Stimulated activated CD8-positive, alpha-beta memory T cell treated with anti-CD3 and anti-CD28 coated beads, Interleukin-12 subunit alpha, Interleukin-12 subunit beta, amount 100 ng/mL, for 1 hour (primary cell): ENCODE measurements at places on chromosomes 13 and 19.

DNA sequence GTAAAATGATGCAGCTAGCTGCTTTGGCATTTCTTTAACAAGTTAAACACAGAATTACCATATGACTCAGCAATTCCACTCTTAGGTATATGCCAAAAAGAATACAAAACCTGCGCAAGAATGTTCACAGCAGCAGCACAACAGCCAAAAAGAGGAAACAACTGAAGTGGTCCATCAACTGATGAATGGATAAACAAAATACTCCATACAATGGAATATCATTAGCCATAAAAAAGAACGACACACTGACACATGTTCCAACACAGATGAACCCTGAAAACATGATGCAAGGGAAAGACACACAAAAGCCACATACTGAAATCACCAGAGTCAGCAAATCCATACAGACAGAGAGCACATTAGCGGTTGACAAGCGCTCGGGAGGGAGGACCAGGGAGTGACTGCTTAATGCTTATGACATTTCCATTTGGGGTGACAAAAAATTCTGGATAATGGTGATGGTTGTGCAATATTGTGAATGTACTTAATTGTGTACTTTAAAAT, 3.0 kb downstream of the PCID2 start:
- DNase-seq = no peak

GRCh38 chr13:41460930-41461329, 3.6 kb downstream of the RGCC start:
- no peak for DNase-seq

GRCh38 chr13:45132369-45133064, 12.2 kb downstream of the GTF2F2 start:
- no peak for DNase-seq

GRCh38 chr13:84655677-84656076, 773.4 kb upstream of the SLITRK1 start:
- DNase-seq = no peak

- DNase-seq = no peak
Observed at GRCh38 chr19:32921624-32922023, 50.1 kb downstream of the CEP89 start.

DNA sequence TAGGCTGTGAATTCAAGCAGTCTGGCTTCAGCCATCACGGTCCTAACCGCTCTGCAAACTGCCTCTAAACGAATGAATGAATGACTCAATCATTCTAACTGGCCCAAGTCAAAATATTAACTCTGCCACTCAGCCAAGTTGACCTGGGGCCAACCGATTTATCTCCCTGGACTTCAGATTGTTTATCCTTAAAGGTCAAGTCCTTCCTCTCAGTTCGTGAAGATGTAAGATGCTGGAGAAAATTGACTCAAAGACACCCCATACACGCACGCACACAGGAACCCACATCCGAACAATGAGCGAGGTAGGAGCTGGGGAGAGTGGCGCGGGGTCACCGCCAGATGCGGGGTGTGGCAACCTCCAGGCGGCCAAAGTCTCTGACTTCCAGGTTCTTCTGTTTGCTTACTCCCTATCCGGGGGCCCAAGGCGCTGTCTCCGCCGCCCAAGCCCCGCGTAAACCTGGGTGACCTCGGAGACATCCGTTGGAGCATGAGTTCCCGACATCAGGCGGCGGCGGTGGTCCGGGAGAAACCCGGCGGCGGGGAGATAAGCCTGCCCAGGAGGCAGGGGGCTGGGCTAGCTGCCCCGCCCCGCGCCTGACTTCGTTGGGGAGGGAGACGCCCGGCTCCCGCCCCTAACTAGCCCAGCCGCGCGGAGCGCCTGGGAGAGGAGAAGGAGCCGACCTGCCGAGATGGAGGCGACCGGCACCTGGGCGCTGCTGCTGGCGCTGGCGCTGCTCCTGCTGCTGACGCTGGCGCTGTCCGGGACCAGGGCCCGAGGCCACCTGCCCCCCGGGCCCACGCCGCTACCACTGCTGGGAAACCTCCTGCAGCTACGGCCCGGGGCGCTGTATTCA, at the start of gene CYP2S1:
Gene CYP2S1, plus strand, starts transcription at position 646 of the 856 bp plus-strand sequence. Its CDS starts 46 bp downstream, at position 692.
- DNase-seq = no peak

DNA sequence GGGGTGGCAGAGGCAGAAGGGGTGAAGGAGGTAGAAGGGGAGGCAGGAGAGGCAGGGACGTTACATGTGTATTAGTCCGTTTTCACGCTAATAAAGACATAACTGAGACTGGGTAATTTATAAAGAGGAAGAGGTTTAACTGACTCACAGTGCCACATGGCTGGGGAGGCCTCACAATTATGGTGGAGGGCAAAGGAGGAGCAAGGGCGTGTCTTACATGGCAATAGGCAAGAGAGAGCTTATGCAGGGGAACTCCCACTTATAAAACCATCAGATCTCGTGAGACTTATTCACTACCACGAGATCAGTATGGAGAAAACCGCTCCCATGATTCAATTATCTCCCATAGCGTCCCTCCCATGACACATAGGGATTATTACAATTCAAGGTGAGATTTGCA, 19.0 kb upstream of the ACOD1 start:
- DNase-seq = no peak

- DNase-seq = no peak
Observed at GRCh38 chr19:55345818-55346724, 6.4 kb downstream of the KMT5C start.

DNA sequence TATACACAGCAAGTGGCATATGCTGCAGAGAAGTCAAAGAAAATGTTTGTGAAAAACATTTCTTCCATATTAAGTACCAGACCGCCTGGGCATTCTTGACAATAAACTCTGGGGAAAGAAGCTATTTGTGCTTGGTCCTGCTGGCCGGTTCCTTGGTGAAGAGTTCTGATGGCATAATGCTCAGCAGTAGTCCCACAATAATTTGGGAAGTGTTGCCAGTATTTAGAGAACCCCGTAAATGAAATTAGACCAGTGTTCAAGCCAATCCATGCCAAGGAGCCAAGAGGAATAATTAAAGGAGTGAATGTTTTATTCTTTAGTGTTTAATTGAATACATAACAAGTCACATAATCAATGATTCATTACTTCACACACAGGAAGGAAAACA, 6.3 kb downstream of the KCTD12 start:
- DNase-seq = no peak

GRCh38 chr13:107534548-107534947, 680.8 kb downstream of the LIG4 start:
- DNase-seq = no peak

GRCh38 chr19:35369522-35369921, 1.3 kb upstream of the GPR42 start:
- no peak for DNase-seq

DNA sequence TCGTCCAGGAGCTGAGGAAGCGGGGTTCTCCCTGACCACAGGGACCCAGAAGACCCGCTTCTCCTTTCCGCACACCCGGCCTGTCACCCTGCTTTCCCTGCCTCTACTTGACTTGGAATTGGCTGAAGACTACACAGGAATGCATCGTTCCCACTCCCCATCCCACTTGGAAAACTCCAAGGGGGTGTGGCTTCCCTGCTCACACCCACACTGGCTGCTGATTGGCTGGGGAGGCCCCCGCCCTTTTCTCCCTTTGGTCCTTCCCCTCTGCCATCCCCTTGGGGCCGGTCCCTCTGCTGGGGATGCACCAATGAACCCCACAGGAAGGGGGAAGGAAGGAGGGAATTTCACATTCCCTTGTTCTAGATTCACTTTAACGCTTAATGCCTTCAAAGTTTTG, 18.9 kb downstream of the VASP start:
- DNase-seq = no peak

DNA sequence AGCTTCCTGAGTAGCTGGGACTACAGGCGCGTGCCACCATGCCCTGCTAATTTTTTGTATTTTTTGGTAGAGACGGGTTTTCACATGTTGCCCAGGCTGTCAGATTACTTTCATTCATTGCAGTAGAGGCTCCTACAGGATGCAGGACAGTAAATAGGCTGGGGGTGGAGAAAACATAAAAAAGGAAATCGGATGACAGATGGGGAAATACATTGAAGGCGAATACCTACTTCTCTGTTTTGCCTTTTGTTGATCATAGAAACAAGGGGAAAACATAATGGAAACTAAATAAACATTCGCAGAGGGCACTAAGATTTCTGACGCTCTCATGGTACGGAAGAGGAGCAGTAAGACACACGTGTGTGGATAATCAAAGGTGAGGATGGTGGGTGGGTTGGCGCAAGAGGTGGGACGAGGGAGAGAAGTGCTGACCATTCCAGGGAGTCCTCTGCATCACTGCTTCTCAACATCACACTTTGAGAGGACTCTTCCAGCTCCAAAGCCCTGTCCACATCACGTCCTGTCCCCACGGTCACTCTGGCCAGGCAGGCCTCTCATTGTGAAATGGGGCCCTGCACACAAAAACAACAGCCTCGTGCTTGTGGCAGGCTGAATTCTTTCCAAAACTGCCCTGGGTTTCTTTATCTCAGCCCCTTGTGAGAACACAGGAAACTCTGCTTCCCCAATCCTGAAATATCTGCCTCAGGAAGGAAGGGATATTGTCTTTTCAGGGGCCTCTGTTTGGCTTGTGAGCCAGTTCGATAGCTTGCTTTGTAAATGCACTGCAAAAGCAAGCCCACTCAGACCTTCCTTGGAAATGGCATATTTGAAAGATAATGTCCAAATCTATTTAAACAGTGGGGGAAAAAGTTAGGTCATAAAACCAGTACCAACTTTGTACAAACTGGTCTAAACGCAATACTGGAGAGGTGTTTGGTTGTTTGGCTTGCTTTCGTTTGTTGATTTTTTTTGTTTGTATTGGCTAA, 188.5 kb downstream of the FOXO1 start:
- DNase-seq = no peak

- no peak for DNase-seq
Observed at GRCh38 chr13:94706843-94707399, 5.4 kb downstream of the SOX21 start.

GRCh38 chr19:56919308-56919995, 78.9 kb upstream of the PEG3 start:
- DNase-seq = no peak

DNA sequence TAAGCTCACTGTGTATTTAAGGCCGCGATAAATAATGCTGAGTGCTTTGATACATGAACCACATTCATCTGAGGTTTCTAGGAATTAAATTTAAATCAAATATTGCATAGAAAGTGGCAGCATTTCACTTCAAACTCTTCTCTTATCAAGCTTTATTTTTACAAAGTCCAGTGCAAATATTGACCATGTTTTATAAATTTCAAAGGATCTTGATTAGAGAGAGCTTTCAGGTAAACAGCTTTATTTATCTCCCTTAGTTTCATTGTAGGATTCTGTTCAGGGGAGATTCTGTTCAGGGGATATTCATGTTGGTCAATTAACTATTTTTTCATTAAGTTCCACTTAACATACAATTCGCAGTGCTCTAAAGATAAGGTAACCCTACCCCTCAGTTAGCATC, 249.7 kb upstream of the IRS2 start:
- DNase-seq = no peak

- DNase-seq = no peak
Observed at GRCh38 chr19:40283414-40284250, 1.5 kb downstream of the AKT2 start.

GRCh38 chr13:41468631-41469030, 11.3 kb downstream of the RGCC start:
- no peak for DNase-seq

GRCh38 chr13:106565127-106565775, 2.7 kb downstream of the ARGLU1 start:
- DNase-seq = no peak

DNA sequence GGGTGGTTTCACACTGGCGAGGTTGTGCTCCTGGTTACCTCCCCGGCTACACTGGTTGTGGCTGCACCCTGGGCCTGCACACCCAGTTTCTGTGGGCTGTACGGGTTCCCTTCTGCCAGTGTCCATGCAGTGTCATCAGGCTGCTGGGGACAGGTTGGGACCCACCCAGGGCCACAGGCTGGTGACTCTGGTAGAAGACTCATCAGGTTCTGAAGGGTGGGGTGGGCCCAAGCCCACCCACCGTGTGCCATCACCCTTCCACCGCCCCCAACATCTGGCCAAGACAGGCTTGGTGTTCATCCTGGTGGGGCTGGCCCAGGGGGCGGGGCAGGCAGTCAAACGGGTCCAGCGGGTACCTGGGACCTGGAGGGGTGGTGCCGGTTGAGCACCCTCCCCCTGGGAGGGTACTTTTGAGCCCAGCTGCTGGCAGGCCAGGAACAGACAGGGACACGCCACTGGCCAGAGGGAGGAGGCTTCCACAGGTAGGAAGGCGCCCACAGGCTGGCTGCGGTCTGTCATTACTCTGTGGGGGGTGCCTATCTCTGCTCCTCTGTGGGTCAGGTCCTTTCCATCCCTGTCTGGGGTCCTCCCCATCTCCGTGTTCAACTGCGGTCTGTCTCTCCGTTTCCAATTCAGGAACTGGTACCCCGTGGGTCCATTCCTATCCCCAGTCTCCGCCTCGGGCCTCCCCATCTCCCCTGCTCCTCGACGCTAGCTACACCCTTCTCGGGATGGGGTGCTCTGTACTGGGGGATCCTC, at the start of gene RNF225:
Gene RNF225, plus strand, starts transcription at position 437 of the 759 bp plus-strand sequence. CDS start 434 bp downstream, outside the sequence.
- DNase-seq = no peak

DNA sequence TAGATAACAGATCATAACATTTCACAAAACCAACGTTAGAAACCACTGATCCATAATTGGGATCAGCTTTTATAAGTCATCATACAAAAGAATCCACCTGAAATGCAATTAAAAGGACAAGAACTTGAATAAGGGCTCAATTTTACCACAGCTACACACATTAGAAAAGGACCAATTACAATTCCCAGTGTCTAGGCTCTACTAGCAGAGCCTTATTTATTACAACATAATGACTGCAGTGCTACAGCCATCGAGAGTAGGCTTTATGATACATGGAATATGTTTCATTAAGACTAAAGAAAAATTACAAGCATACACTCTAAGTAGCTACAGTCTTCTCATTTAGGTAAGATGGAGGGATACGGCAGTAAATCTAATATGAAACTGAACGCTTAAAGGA, 2.9 kb downstream of the RBM26 start:
- no peak for DNase-seq

DNA sequence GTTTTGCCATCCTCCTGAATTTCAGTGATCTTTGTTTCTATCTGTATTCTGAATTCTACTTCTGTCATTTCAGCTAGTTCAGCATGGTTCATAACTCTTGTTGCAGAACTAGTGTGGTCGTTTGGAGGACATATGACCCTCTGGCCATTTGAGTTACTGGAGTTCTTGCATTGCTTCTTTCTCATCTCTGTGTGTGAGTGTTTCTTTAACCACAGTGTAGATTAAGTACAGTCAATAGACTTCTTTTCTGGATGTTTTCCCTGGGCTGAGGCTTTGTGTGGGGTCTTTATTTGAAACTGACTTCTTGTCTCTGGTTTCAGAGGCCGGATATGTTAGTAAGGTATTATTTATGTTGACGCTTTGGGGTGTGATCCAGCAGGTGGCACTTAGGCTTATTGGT, 14.7 kb downstream of the IGFL2 start:
- no peak for DNase-seq

- no peak for DNase-seq
Observed at GRCh38 chr19:44792281-44792680, 14.6 kb downstream of the CBLC start.

- DNase-seq = no peak
Observed at GRCh38 chr19:49502866-49503581, 6.8 kb downstream of the RPS11 start.

- no peak for DNase-seq
Observed at GRCh38 chr13:106498158-106498557, 37.3 kb downstream of the EFNB2 start.

DNA sequence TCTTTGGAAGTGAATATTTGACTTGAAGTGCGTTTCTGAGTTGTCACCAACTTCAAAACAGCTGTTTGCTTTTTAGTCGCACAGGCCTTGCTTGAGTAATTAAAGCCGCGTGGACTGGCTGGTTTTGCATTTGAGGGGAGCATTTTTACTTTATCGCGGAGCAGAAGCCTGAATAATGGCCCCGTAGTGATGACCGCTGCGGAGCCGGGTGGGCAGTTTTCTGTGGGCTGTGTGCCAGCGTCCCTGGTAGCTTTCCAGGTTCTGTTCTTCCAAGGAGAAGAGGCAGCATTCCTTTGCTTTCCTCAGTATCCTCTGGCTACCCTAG, 1.1 kb downstream of the NAA16 start:
- DNase-seq = no peak
